ENCODE measurements at places on chromosomes 1 and 21.

DNA sequence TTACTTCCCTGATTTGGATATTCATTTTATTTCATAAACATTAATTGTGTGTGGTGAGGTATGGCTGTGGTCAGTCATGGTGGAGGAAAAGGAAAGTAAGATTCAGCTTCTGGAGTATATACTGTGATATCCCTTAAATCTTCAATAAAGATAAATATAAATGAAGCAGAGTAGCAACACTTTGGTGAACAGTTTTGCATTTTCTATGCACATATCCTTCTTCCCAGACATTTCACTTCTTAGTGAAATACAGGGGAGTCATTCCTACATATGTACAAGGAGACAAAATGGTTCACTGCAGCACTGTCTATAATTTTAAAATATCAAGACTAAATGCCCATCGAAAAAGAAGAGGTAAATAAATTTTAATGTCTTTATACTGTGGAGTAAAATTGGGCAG, 61.3 kb downstream of the DISP1 start:
- no peak for DNase-seq

DNA sequence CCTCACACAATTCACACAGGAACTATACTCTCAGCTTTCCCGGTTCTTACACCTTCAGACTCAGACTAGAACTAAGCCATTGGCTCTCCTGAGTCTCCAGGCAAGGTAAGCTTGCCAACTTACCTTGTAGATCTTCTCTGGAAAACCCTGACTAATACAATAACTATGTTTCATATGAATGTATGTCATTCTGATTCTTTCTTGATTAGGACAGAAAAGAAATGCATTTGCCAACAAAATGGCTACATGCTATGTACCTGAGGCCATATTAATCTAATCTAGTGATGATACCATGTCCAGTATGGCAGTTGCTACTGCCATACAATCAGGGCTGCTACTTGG, 9.8 kb upstream of the ZSWIM5 start:
- no peak for DNase-seq

- no peak for DNase-seq
These were observed 646.0 kb upstream of the TMPRSS15 start for GRCh38 chr21:19049567-19049966.

DNA sequence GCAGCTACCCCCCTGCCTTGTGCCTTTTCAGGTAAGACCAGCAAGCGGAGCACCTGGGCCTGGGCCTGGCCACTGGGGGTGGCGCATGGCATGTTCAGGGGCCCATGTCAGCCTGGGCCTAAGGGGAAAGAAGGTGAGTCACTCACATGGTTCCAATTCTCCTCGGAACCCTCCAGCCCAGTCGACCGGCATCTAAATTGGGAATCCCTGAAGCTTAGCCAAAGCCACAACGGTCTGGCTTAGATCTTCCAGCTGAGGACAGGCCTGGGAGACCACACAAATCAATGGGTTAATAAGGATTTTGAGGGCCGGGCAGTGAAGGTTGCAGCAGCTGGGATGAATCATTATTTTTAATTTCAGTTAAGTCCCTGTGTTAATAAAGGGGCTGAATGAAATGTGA, 145.1 kb upstream of the SMYD2 start:
- DNase-seq: no peak

- no peak for DNase-seq
These were observed 290.1 kb upstream of the USP25 start for GRCh38 chr21:15439726-15440125.

DNA sequence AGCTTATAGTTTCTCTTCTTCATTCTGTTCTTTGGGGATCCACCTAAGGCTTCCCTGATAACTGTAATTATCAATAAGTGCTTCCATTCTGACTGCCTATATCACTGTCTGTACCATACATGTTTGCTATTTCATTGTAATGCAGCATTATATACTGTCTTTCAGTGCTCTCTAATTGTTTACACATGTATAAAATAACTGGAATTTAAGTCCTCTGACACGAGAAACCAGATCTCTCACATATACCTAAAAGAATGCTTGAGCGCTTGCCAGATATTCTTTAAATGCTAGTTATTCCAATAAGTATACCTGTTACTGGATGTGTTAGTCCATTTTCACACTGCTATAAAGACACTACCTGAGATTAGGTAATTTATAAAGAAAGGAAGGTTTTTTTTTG, 34.7 kb downstream of the CELF3 start:
- DNase-seq: no peak
